A673 (cell line): ENCODE measurements at places on chromosomes 13 and 19. TPM values are rescaled to one million over a fixed set of nuclear protein-coding genes. Genes with fewer than 3 reads are reported as not detected.

Gene CATSPERD
- total RNA-seq = not detected in 2 replicates

Gene NLRP4
- total RNA-seq = 0.15 TPM in 1 of 2 replicates, not detected in the other

DNA sequence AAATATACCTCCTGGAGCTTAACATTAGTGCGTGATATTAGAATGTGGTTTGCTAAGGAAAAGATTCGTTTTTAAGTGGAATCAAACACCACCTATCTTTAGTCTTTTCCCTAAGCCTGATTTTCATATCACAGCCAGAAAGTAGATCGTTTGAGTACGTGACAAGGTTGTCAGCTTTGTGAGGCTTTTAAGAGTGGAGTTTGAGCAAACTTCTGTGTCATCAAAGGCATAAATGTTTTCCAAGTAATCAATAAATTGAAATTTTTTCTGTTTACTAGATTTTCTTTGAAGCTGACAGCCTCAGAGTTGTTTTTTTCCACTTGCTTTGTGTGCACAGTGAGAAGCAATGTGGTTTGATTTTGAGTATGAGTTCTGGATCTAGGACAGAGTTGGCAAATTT, 6.5 kb upstream of the ZNF331 start:
- DNase-seq = no peak

- peak; percentile 25 for DNase-seq
Measured at GRCh38 chr19:15015946-15016542, 33.2 kb upstream of the CASP14 start.

Gene ZNF526
- 17.4 and 21.3 TPM in 2 replicates for total RNA-seq

Gene SULT2A1
- total RNA-seq = not detected in 2 replicates

DNA sequence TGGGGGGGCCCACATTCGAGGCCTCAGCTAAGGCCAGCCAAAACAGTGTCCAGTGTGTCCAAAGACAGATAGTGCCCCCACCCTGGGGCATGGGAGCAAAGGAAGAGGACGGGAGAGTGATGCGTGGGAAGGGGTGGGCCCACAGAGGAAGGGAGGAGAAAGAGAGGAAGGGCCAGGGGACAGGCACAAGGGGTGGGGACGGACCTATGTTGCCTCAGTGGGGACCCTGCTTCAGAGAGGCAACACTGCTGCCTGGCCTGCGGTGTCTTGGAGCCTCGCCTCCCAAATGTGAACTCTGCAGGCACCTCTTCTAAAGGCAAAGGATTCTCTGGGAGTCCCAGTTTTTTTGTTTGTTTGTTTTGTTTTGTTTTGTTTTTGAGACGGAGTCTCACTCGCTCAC, 230.2 kb upstream of the MAB21L1 start:
- no peak for DNase-seq

- DNase-seq = no peak
Measured at GRCh38 chr13:110445183-110445582, 116.3 kb downstream of the RAB20 start.

- no peak for DNase-seq
Measured at GRCh38 chr13:52837850-52838249, 10.6 kb downstream of the PCDH8 start.

DNA sequence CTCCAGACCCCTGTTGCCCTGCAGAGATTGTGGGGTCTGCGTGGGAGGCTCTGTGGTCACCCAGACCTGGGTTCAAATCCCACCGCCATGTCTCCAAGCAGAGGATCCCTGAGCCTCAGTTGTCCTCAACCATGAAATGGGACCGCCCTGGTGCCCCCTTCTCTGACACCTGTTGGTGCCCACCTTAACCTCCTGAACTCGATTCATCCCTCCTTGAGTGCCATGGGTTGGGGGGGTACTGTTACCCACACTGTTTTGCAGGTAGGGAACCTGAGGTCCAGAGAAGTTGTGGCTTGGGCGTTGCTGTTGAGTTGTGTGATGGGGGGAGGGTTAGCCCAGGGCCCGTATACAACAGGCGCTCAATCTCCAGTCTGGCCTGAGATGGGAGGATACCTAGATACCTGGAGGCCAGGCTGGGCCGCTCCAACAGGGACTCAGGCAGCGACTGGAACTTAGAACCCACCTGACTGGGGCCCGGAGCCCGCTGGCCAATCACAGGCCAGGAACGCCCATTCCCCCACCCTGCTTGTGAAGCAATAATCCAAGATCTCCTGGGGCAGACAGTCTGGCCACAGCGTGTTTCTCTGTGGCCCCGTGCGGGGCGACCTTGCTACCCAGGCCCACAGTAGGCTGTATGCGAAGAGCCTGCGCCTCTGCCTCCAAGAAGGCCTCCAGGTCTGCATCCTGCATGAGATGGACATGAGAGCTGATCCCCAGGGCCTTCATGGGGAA, 2.8 kb downstream of the ARID3A start:
- DNase-seq = no peak

DNA sequence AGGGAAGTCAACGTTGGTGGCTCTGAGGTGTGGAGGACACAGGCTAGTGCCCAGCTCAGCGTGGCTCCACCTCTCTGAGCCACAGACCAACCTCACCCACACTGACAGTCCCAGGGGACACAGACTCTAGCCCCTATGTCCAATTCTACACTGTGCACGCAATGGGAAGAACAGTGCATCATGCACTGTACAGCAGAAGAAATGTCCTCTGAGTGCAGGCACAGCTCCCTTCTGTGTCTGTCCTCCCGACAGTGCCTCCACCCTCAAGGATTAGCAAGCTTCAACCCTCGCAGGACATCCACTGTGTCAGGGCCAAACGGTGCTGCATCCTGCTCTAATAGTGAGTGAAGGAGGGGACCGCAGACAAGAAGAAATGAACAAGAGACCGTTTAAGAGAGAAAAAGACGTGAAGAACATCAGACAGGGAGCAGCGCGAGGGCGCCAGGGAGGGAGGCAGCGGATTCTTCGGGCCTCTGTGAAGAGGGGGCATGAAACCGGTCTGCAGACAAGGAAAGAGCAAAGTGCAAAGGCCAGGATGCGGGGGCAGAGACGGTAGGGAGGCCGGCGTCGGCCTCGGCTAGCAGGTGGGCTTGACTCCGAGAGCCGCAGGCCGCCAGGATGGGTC, 681 bp downstream of the ZNF837 start:
- no peak for DNase-seq

GRCh38 chr13:21595546-21595822, 8.5 kb downstream of the MICU2 start:
- DNase-seq = no peak

DNA sequence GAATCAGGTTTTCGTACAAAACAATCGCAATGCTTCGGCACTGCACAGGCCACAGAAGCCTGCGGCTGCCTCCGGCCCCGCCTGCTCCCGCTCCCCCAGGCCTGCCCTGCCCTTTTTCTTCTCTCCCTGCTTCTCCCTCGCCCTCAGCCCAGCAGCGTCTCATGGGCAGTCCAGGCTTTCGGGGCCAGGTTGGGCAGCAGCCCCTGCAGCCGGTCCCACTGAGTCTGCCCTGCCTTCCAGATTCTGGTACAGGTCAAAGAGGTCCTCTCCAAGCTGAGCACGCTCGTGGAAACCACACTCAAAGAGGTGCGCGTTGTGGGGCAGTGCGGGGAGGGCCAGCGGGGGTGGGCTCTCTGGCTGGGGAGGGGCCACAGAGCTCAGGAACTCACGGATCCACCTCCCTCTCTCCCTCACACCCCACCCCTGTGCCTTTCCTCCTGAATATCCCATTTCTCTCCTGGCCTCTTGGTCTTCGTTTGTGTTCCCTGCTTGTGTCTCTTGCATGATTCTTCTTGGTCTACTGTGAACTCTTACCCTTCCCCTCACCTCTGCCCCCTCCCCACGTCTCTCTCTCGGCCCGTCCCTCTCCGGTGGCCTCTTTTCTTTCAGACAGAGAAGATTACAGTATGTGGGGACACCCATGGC, 30.1 kb downstream of the CCDC8 start:
- no peak for DNase-seq

DNA sequence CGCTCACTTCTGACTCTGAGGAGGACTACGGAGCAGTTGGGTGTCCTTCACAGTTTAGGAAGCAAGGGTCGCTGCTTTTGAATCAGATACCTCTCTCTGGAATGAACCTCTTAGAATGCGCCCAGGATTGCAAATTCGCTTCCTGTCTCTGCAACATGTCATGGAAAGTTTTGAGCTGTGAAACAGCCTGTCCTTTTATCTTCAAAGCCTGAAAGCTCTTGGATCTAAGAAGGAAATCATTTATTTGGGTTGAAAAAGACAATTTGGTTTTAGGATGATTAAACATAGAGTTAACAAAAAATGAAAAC, 134.1 kb downstream of the KATNAL1 start:
- peak; percentile 89 for DNase-seq

Gene SLC27A1
- 3.0 and 6.9 TPM in 2 replicates for total RNA-seq

Gene PDX1
- total RNA-seq = not detected in 2 replicates

DNA sequence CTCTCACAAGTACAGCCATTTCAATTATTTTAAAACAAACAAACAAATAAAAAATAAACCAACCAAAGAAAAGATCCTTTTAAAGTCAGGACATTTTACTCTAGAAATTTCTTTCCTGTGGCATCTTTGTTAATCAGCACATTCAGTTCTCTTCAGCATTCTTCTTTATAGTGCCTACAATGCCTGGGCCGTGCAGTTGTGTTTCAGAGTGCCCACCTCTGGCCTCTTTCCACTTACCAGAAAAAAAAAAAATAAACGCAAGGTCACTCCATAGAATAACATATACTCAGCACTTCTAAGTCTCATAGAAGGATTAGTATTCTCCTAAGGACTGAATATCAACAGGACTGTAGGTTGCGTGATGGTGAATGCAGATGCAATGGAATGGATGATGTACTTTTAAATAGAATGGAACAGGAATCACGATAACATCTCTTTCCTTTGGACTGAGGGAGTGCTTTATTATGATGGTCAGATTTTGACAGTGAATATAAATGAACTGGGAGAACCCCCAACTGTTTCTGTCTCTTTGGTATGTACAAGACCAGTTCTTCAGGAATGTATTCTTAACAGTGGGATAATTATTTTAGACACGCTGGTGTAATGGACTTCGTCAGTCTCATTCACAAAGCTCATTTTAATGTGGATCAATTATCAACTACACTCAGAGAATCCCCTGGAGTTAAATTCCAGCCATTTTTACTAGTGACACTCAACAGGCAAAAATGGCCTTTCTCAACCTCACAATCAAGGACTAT, 125.0 kb upstream of the NBEA start:
- peak; percentile 7 for DNase-seq

GRCh38 chr13:42707586-42707985, 73.8 kb upstream of the FAM216B start:
- no peak for DNase-seq

DNA sequence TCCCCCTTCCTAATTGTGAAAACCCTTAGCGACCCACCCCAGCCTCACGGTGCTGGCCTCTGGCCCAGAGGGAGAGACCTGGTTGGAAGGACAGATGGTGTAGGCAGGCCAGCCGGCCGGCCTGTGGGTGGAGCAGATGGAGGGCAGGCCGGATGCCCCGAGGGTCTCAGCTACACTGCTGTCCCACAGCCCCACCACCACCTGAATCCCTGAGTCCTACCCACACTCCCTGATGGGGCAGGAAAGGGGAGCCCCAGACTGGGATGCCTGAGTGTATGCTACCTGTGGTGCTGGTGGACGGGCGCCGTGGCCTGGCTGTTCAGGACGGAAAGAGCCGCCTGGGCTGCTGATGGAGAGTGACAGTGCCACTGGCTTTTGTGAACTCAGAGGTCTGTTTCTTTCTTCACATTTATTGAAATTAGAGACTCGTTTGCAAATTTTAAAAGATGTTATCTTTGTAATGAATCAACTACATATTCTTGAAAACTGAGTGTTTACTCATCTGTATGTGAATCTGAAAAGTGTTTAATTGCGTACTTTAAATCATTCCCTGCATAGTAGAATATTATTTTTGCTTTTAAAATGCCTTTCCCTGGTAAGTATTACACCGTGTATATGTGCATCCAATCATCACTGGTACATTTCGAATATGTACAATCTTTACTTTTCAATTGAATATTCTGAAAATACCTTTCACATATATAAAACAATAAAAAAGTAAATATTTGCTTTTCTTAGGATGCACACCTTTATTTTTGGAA, 35.7 kb downstream of the TFDP1 start:
- DNase-seq = no peak

- peak; percentile 53 for DNase-seq
Measured at GRCh38 chr19:55319785-55320184, 5.4 kb downstream of the TMEM150B start.

GRCh38 chr13:103568314-103568713, 502.1 kb upstream of the SLC10A2 start:
- DNase-seq = no peak

GRCh38 chr19:14019100-14019499, 8.8 kb upstream of the RLN3 start:
- DNase-seq = no peak

Gene NLRP11
- 0.46 and 0.52 TPM in 2 replicates for total RNA-seq

DNA sequence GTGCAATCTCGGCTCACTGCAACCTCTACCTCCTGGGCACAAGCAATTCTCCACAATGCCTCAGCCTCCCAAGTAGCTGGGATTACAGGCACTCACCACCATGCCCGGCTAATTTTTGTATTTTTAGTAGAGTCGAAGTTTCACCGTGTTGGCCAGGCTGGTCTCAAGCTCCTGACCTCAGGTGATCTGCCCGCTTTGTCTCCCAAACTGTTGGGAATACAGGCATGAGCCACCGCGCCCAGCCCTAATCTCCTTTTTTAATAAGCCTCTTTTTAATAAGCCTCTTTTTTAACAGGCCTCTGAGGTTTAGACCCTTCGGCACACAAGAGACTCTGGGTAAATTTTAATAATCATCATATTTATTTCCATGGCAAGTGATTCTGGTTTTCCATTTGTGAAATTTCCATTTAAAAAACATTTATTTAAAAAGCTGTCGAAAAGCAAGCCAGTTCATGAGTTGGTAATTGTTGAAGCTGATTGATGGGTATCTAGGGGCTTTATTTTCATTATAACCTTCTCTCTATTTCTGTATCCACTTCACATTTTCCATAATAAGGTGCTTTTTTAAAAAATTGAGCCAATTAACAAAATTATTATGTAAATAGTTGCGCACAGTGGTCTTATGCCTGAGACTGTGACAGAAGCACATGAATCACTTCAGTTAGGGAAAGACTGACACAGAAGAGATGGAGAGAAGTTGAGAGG, 11.8 kb downstream of the POU2F2 start:
- DNase-seq = no peak

DNA sequence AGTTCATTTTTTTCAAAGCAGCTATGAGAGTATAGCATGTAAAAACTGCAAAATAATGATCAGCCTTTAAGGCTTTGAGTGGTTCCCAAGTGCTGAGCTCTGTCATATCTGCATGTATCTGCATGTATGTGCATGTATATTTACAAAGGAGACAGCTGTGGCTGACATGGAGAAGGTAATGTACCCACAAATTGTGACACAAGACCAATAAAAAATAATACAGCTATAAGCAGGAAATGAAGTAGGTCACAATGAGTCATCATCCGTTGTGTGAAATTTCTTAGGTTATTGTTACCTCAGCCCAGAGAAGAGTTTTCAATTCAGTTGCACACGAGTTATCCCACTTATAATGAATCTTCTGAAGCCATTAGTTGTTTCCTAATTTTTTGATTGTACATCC, 60.9 kb upstream of the MED4 start:
- DNase-seq = peak; percentile 72
